Left ventricle myocardium superior (tissue), 1 donor: ENCODE measurements at places on chromosomes 7 and 10. TPM values are rescaled to one million over a fixed set of nuclear protein-coding genes. Genes with fewer than 3 reads are reported as not detected.
A peak's percentile ranks its signal among the peaks of the same experiment; 100 is the strongest.

MYOZ1 gene
- total RNA-seq = 0.32 TPM

OR2A42 gene
- not detected for total RNA-seq

SFRP4 gene
- total RNA-seq = 1.0 TPM

TFR2 gene
- total RNA-seq = not detected

AGR2 gene
- not detected for total RNA-seq

DNA sequence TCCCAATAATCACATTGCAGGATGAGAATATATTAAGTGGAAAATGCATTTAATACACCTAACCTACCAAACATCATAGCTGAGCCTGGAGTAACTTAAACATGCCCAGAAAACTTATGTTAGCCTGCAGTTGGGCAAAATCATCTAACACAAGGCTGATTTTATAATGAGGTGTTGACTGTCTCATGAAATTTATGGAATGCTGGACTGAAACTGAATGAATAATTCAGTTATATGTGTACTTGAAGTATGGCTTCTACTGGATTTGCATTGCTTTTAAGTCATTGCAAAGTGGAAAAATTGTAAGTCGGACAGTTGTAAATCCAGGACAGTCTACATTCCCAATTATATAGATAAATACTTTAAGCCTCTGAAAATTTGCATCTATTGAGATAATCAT lies 5.4 kb downstream of the SFTPA1 start:
- no peak for DNase-seq

GRCh38 chr10:66719483-66719882 lies 206.4 kb upstream of the LRRTM3 start:
- DNase-seq = no peak

- DNase-seq = peak; percentile 40
Measured at GRCh38 chr7:86643561-86644281, at the start of gene GRM3. Gene GRM3, plus strand, starts transcription at chr7:86643909. Its CDS starts 121,237 bp downstream, at chr7:86765146.

DNA sequence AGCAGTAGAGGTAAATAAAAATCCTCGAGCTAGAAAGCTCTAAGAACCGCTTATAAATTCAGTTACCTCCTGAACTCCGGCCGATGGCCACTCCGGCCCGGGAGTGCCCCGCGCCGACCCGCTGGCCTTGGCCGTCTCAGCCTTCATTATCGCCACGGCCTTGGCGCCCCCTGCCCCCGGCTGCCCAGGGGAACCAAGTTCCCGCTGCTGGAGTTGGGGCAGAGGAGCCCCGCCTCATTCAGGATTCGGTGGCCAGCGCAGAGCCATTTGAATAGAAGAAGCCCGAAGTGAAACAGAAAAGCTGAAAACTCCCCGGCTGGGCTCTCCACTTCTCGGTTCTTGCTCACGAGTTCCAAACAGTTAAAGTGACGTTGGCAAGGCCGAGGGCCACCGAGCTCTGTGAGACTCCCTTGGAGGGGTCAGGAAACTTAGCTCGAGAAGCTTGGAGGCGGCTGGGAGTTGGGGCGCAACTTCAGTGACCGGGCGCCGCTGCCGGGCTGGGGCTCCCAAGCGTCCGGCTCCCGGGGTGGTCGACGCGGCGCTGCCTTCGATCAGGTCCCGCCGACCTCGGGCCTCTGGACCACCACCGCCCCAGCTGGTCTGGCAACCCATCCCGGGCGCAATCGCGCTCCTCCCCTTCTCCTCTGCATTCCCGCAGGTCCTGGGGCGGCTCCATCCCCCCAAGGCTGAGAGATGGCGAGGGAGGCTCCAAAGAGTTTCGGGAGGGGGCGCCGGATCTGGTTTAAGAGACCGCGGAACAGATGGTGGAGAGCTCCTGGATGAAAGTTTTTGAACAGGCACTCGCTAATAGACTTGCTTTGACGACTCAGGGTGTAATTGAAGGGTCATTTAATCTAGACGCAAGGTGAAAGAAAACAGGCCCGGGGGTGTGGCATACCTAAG lies 5.8 kb upstream of the FEZF1 start:
- DNase-seq = no peak

- no peak for DNase-seq
Measured at GRCh38 chr10:121624836-121625486, 26.7 kb upstream of the FGFR2 start.

GRCh38 chr7:57772126-57772924 lies 322.3 kb downstream of the ZNF716 start:
- DNase-seq = no peak

DNA sequence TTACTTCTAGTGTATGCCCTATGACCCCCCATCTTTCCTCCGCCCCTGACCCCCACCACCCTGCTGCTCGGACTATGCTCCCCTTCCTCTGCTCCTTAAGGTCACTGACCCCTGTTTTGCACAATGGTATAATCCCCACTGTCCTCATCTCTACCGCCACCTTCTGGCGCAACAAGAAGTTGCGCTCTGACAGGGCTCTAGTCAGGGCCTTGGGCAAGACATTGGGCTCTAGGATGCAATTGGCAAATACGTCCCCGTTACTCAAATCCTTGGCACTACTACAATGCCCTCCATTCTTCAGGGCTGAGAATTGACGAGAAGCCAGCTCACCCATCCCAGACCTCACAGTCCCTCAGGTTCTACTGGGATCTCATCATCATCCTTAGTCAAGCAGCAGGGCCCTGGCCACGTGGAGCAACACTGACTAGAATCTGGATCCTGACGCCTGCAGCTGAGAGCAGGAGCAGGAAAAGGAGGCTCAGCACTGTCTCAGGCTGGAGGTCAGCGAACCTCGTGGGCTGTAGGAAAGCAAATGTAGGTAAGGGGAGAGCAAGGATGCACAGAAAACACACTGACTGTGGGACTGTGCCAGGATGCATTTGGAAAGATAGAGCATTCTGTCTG lies 10.6 kb downstream of the LRIT2 start:
- DNase-seq = no peak

GRCh38 chr7:120829487-120829886 lies 28.5 kb downstream of the TSPAN12 start:
- DNase-seq = no peak

DNA sequence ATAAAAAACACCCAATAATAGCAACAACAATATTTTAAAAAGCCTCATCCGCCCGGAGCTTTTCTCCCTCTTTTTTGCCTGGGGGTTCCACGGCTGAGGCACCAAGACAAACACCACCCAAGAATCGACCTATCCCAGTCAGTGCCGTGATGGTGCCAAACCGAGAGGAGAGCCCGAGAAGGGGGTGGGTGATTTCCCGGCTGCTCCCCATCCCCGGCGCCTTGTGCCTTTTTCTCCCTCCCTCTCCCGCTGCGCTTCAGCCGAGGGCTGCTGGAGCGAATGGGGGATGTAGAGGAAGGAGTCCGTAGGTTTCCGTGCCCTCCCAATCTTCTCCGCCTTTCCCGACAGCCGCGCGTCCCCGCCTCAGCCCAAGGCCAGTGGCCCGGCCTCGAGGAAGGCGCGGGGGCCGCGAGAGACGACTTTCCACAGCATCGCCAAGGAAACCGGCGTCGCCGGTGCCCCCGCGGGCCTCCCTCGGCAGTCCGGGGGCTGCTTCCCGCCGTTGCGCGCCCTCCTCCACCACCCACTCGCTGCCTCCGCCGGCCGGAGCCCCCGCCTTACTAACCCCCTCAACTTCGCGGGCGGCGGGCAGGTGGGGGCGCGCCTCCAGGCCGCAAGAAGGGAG lies 1.3 kb downstream of the EGR2 start:
- DNase-seq = peak; percentile 38
